ENCODE measurements at places on chromosomes 2 and 18.
A peak's percentile ranks its signal among the peaks of the same experiment; 100 is the strongest.

DNA sequence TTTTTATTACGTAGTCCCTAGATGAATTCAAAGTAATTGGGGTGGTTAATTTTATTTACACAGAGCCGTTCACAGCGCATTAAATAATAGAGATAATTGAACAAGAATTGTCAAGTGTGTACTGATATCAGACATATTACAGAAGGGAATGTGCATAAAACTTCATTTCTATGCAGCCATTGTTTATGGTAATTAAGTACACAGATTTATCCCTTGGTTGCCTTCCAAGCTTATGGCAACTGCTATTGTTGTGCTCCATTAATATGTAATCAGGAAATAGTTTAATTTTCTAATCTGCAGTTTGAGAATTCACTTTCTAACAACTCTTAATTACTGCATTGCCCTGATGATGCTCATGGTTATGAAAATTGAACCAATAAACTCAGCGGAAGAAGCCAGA is 47.3 kb upstream of the OTX1 start:
- DNase-seq: no peak

DNA sequence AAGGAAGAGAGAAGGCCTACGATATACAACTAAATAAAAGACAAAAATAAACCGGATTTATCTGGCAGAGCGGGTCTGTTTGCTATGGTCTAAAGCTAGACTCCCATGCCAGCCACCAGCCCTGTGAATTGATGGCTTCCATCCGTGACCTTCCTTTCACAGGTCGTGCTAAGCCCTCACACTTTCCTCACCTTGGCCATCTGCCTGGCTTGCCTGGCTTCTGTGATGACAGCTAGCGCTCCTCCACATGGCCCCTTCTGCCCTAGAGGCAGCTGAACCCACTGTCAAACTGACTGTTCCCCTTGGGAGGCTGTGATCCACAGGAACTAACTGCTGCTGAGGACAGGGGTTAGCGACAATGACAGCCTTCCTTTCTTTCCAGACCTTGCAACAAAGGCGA is 32.5 kb downstream of the GAREM1 start:
- no peak for DNase-seq

GRCh38 chr18:47983946-47984345 is 53.5 kb upstream of the SMAD2 start:
- DNase-seq: no peak

GRCh38 chr2:201261471-201261870 is 1.1 kb downstream of the CASP8 start:
- DNase-seq: peak; percentile 14

DNA sequence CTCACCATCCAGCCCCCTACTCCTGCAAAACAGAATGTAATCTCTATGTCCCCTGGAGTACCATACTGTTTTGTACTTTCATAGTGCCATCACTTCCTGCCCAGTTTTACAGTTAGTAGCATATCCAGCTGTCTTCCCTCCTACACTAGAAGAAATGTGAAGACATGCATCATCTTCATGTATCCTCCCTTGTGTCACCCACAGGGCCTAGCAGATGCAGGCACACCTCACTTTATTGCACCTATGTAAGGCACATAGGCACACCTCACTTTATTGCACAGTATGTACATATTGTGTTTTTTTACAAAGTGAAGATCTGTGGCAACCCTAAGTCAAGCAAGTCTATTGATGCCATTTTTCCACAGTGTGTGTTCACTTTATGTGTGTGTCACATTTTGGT is 12.0 kb downstream of the DNAJC27 start:
- no peak for DNase-seq

- DNase-seq: no peak
Measured at GRCh38 chr18:46061387-46061786, 10.7 kb downstream of the PSTPIP2 start.
